ENCODE measurements at places on chromosomes 7 and 10.

DNA sequence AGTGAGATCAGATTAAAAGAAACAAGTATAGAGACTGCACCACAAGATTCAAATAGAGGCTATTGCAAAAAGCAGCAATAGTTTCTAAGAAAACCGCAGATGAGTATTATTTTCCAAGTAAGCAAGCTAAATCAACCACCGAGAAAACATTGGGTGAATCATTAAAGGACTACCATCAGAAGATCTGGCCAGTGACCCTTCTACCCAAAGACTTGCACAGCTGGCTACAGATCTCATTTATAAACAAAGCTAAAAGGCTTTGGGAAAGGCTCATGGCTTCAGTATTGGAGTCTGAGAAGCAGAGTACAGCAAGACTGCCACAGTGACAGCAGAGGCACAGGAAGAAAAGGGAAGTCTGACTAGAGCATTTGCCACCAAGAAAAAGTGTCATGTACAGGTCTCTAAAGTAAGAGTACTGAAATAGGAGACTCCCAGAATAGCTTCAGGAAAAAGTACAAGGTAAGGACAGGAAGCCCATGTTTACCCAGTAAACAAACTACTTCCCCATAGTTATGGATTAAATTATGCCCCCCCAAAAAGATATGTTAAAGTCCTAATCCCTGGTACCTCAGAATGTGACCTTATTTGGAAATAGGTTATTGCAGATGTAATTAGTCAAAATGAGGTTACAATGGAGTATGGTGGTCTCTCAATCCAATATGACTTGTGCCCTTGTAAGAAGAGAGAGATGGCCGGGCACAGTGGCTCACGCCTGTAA is 19.0 kb downstream of the STEAP1 start:
- no peak for DNase-seq

DNA sequence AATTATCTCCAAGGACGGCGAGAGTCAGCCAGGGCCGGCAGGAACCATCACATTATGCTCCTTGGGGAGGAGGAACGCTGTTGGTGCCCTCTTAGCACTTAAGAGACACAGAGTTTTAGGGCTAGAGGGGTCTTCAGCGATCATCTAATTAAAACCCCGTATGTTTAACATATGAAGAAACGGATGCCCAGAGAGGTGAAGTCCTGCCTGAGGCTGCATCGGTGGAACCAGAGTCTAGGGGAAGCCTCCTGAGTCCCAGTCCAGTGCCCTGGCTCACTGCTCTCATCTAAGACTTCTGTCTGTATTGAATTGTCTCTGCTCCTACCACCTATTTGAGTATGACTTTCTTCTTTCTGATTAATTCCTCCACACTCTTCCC is 688 bp upstream of the ABCB4 start:
- no peak for DNase-seq

GRCh38 chr10:1548596-1548995 is 188.7 kb downstream of the ADARB2 start:
- no peak for DNase-seq

- DNase-seq = no peak
Observed at GRCh38 chr10:42988069-42988468, 88.8 kb upstream of the RET start.

GRCh38 chr10:75649466-75649865 is 218.0 kb downstream of the LRMDA start:
- no peak for DNase-seq

- no peak for DNase-seq
Observed at GRCh38 chr10:109624939-109625338, 298.4 kb downstream of the XPNPEP1 start.

GRCh38 chr7:128928882-128929788 is 8.6 kb upstream of the IRF5 start:
- no peak for DNase-seq

GRCh38 chr7:114793155-114793845 is 128.6 kb upstream of the MDFIC start:
- no peak for DNase-seq

- DNase-seq = no peak
Observed at GRCh38 chr10:482051-482501, 207.4 kb downstream of the DIP2C start.

DNA sequence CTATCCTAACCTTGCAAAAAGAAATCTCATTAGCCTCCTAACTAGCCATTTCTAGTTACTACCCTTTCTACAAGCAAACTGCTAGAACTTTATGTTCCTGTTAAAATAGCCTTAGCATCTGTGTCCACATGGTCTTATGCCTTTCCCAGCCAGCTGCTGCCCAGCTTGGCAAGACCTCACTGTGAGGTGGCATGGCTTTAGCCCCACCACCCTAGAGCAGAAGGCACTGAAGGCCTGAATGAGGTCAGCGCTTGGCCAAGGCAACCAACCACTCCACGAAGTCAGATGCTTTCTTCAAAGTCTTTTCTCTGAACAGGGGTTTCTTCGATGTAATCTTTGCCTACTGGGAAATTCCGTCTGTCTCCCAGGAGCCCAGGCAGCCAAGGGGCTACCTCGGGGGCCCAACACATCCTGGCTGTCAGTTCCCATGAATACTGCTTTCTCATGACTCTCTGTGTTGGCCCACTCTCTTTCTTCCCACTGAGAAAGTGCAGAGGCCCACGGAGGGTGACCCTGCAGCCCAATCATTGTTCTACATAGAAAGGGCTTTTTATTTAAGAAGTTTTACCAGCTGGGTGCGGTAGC is 41.6 kb downstream of the POLR3A start:
- DNase-seq = no peak

DNA sequence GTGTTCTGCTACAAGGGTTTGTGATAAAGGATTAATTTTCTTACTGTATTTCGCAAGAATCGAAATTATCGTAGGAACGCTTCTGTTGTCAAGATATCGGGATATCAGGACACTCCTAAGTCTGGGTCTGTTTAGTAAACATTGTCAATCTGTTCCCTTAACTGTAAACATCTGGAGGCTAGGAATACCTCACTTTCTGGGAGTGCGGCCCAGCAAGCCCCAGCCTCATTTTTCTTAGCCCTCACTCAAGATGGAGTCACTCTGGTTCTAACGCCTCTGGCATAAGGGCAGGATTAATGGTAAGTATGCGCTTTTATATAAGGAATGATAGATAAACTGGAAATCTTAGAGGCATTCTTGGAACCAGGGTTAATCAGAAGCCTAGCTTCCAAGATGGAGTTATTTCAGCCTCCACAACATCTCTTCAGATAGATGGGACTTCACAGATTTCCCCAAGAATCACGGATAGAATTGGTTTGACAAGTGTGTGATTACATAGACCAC is 30.1 kb upstream of the CCL24 start:
- DNase-seq = no peak

GRCh38 chr7:91446819-91447218 is 182.6 kb downstream of the FZD1 start:
- no peak for DNase-seq

GRCh38 chr10:97676770-97677581 is 10.1 kb downstream of the AVPI1 start:
- DNase-seq = peak; percentile 30

DNA sequence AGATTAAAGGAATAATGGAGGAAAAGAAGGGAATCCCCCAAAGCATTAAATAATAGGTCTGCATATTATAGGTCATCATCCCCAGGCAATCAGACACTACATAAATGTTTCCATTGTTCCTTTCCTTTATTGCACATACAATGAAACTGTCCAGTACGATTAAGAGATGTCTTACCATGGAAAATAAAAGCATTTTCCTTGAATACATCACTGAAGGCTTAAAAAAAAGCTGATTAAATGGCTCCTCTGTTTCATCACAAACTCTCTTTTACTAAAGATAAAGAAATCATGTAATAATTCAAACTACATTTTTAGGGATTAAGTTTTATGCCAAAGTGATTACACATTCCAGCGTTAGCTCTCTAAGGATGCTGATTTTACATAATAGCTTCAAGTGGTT is 316.0 kb downstream of the AGMO start:
- no peak for DNase-seq

GRCh38 chr10:26112532-26112931 is 104.0 kb upstream of the GAD2 start:
- DNase-seq = no peak

- no peak for DNase-seq
Observed at GRCh38 chr7:101537205-101537604, 91.9 kb downstream of the MYL10 start.

DNA sequence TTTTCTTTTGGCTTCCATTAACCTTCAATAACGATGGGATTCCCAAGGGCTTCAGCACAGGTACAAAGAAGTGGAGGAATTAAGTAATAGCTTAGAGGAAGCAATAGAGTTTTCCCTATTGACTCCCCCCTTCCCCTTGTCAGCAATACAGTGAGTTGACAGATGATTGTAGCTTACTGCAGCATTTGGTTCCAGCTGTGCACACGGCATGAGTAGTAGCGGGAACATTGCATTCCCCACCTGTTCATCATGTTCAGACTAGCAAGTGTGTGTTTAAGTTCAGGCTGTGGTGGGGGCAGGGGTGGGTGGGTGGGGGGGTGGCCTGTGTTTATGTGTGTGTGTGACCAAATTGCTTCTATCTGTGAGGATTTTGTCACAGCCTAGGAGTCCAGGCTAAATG is 4.6 kb upstream of the ADRA2A start:
- no peak for DNase-seq

Measured in bone marrow (tissue), 2 donors.